ENCODE measurements at places on chromosomes 2 and 18.

DNA sequence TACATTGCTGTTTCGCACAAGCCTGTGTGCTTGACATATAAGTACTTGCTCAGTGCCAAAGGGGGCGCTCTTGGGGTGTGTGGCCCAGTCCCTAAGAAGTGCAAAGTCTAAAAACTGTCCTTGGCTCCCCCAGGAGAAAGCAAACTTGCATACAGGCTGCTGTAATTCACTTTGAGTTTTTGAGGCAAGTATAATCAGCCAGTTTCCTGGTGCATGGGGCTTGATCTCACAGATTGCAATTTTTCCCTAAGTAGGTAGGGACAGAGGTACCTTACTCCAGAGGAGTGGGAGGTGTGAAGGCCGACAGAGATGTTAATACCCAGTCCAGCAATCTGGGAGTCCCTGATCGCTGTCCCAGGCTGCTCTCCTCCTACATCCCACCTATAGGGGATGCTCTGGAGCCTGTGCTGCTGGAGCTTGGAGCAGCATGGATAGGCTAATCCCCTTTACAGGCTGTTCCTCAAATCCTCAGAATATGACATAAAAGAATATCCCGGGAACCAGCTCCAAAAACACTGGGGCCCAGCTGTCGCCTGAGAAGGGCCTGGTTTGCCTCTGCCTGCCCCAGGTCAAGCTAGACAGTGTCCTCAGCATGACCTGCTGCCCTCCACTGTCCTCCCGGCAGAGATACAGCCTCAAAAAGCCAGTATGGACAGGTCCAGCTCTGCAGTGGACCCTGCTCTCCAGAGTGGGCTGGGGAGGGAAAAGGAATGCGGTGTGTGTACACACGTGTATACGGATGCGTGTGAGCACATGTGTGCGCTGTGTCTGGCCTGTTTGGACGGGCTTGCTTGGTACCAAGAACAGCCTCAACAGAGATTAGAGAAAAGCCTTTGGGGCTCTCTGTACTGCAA, 136.5 kb upstream of the HAAO start:
- DNase-seq: peak; percentile 47

- no peak for DNase-seq
Observed at GRCh38 chr18:52437161-52437560, 97.2 kb downstream of the DCC start.

GRCh38 chr18:48878471-48878870, 72.3 kb downstream of the SMAD7 start:
- DNase-seq: no peak

DNA sequence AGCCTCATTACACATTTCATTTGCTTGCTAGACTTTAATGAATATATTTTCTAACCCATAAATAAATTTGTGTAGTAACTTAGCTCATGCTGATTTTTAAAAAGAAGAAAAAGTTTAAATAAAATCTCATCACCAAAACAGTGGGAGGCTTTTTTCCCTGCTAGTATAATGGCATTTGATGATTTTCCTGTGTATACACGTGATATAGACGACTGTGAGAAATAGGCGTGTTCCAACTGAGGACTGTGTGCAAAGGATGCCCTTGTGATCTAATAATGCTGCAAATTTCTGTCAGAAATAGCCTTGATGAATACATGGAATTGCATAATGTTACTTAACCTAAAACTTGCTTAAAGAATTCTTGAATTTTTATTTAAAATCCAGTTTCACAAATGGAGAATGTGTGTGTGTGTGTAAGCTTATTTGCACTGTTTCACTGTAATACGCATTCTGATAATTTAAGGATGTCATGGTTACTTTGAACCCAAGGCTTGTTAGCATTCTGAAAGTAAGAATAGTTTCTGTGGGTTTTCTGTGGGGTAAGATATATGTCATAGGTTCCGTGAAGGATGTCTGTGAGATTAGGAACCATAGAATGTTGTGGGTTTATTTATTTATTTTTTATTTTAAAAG, 178.0 kb downstream of the DLGAP1 start:
- no peak for DNase-seq

DNA sequence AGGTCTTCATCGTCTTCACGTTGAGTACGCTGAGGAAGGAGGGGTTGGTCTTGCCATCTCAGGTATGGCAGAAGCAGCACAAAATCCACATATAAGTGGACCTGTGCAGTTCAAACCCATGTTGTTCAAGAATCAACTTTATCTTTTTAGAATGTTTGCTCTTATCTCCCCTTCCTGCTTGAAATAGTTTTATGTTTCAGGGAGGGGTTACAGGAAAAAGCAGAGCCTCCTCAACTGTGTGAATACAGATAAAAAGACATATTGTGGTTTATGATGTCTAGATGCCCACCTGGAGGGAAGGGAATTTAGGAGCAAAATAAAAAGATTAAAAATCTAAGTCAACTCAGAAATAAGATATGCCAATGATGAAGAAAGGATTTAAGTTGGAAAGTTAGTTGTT, 75.9 kb downstream of the VRK2 start:
- no peak for DNase-seq

DNA sequence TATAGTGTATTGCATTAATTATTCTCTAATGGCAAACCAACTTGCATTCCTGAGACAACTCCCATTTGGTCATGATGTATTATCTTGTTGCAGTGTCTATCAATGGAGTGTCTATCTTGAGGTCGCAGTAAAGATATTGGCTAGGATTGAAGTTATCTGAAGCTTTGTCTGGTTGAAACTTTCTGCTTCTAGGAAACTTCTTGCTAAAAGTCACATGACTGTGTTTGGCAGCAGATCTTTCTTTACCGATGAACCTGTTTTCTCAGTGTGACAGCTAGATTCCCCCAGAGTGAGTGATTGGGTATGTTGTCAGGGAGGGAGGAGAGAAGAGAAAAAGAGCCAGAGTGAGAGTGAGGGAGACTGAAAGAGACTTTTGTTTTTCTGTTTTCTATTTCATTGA, 119.6 kb downstream of the QPCT start:
- DNase-seq: no peak

DNA sequence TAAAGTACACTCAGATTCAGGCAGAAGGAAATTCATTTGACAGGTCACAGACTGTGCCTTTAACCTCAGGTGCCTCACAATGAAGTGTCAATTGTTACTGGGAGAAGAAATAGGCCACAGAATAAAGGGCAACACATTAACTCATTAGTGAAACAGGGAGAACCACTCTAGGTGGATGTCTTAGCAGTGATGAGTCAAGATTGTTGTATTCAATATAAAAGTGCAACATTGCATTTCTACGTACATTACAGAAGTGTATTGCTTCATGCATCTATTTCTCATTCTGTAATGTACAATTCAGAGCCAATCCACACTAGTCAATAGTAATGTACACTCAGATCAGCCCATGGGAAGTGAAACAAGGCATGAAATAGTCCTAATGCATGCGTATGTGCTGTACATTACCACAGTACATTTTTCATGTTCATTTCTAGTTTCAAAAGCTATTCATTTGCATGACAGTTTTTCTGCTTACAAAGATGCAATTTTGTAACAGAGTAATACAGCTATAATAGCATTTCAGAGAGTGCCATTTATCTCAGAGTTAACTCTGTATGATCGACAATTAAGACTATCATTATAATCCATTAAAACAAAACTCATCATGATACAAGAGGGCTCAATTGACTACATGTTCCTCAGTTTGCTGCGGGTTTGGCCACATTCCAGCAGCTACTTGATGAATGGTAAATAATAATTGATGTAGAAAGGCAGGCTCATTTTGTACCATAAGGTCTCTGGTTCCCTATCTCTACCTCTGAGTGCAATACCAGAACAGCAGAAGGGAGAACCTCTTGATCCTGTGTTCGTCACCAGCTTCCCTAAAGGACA, 12.2 kb upstream of the ARL5A start:
- DNase-seq: no peak

GRCh38 chr2:30030361-30030760, 109.0 kb upstream of the ALK start:
- DNase-seq: no peak

GRCh38 chr2:38515155-38516074, 87.3 kb downstream of the HNRNPLL start:
- peak; percentile 16 for DNase-seq

- no peak for DNase-seq
Observed at GRCh38 chr2:121862286-121862685, 106.8 kb downstream of the TSN start.

- DNase-seq: no peak
Observed at GRCh38 chr2:25198209-25198525, 29.8 kb upstream of the POMC start.

DNA sequence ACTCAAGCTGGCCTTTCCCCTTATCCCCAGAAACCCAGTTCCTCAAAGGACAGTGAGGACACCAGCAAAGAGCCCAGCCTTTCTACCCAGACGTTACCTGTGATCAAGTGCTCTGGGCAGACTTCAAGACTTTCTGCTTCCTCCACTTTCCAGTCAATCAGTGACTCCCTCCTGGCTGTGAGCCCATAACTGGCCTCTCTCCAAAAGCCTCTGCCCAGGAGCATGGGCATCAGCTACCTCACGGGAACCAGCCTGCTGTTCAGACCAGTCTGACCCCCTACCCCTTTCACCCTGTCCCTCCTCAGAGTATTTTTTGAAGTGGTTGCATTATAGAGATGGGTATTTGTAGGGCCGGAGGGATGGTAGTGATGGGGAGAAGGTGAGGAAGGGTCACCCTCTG, 27.7 kb upstream of the CYP27A1 start:
- no peak for DNase-seq

DNA sequence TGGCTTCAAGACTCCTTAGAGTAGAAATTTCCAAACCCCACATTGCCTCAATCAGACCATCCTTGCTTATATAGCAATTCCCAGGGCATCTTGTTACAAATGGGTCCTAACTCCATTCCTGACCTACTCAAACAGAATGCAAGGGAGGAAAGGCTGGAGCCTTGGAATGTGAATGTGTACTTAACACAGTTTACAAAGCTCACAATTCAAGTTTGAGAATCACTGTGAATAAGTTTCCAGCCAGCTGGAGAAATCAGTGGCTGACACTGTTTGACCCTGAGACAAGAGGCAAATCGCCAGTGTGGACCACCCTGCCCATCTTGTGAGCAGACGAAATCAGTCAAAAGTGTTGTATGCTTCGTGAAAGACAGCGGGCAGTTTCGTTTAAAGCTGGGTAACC, 65.5 kb downstream of the SOWAHC start:
- no peak for DNase-seq

- no peak for DNase-seq
Observed at GRCh38 chr18:59971871-59972428, 72.2 kb downstream of the PMAIP1 start.

DNA sequence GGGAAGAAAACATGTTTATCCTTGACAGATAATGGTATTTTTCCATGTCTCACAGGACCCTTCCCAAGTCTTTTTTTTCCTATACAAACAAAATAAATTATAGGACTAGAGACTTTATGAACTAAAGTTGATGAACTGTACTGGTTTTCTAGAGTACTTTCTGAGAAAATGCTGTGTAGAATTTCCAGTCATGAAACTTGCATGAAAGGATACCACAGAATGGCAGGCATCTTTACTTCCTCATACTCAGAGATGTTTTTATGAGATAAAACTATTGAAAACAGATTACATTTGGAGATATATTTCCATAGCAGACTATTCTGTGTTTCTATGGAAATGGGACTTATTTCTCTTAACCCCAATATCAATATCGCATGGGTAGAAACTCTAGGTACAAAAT, 403.5 kb downstream of the PARD3B start:
- DNase-seq: no peak

DNA sequence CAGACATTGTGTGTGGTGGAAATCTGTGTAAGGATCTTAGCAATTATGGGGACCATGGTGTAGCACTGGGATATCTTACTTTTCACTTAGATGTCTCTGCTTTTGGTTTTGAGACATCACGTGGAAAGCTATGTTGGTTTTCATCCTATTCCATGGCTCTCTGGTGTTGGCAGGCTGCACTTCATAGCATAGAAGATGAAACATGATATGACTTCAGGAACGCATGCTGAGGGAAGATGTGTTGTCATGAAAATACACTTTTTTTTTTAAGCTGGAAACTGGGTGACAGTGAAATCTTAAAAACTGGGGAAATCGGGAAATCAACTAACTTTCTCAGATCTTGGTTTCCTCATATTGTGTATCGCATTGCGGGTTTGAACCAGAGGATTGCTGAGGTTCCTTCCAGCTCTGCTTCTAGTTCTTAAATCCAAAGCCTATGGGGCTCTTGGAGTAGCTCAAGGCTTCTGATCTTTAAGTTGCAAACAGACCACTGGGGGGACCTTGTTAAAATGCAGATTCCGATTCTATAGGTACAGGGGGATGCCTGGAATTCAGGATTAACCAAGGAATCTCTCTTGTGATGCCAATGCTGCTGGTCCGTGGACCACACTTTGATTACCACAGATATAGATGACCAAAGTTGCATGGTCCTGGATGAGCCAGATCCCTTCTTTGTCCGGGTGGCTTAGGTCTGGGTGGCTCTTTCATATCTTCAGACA, 160.7 kb downstream of the SH3RF3 start:
- no peak for DNase-seq

GRCh38 chr2:47241715-47242114, 86.6 kb upstream of the STPG4 start:
- no peak for DNase-seq

GRCh38 chr2:204669382-204669781, 124.1 kb downstream of the PARD3B start:
- no peak for DNase-seq

GRCh38 chr18:47881752-47882455, 48.6 kb downstream of the SMAD2 start:
- DNase-seq: peak; percentile 61

GRCh38 chr18:79784965-79785770, 12.6 kb upstream of the KCNG2 start:
- no peak for DNase-seq

DNA sequence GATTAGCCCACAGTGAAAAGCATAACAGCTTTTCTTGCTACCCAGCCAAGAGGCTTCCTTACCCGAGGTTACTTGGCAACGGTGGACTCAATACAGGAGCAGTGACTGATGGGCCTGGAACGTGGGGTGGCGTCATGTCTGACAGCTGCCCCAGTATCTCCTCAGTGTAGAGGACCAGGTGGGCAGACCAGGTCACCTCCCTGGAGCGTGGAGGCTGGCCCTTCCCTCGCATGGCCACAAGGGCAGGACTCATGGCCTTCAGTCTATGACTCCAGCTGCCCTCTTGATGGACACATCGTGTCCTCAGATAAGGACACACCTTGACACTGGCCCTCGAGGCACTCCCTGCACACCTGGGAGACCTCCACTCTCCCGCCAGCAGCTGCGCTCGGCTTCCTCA, 6.4 kb downstream of the ASPRV1 start:
- no peak for DNase-seq

DNA sequence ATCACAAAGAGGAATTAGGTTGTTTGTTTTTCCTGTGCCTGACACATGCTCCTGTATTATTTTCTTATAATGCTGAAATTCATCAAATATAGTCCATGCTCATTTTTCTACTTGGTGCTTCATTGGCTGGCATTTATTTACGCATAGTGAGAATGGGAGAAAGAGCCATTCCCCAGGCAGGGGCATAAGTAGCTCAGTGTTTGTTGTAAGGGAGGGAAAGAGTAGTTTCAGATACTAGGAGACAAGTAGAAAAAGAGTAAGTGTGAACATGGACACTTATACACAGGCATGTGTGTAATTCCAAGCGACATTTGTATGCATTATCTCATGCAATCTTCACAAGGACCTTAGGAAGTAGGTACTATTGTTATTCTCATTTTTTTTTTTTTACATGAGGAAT, 111.9 kb upstream of the UGP2 start:
- no peak for DNase-seq

All from HCEC 1CT (cell line).